ENCODE measurements at places on chromosomes 7 and 10.

DNA sequence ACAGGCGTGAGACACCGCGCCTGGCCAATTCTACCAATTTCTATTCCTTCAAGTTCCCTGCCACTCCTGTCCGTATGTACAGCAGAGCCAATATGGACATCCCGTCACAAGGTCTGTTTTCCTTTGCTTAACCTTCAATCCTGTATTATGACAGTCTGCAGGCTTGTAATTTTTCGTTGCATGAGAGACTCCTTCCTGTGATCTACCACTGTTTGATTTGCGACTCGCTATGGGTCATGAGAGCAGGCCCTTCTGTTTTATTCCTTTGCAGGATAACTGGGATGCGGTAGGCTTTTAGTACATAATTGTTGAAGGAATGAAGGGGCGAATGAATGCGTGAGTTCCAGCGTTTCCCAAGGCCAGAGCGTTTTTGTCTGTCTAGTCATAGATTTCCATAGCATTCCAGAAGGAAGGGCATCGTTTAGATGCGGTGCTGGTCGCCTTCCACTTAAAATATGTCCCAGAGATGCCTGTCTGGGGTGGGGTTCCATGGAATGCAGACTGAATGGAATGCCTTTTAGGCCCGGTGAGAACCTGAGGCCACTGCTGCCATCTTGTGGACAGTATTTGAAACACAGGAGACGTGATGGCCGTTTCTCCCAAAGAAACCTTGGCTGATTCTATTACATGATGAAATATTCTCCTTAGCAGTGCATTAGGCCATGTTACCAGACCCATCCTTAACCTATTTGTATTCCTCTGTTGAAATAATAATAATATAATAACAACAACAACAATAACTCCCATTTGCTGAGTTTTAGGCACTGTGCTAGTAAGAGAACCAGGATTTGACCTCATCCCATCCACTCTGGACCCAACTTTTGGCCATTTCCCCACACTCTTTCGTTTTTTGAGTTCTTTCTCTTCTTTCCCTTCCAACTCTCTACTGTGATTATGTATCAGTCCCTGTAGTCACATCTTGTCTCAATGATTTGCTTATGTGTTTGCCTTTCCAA lies 193.2 kb downstream of the MYOF start:
- DNase-seq, result peak; percentile 74
- no peak overlapping the region for H3K27ac ChIP-seq
- peaks cover 5% of the 10 kb centered on the region for H3K4me1 ChIP-seq
- no peak overlapping the region for H3K4me3 ChIP-seq
- no peaks in the 10 kb centered on the region for H3K36me3 ChIP-seq

- DNase-seq, result no peak
- H3K27ac ChIP-seq, result no peak overlapping the region
- no peaks in the 10 kb centered on the region for H3K36me3 ChIP-seq
- H3K4me3 ChIP-seq, result no peak overlapping the region
- H3K27me3 ChIP-seq, result peaks cover 98% of the 10 kb centered on the region
Observed at GRCh38 chr10:123136221-123136805, 543 bp downstream of the HMX3 start.

DNA sequence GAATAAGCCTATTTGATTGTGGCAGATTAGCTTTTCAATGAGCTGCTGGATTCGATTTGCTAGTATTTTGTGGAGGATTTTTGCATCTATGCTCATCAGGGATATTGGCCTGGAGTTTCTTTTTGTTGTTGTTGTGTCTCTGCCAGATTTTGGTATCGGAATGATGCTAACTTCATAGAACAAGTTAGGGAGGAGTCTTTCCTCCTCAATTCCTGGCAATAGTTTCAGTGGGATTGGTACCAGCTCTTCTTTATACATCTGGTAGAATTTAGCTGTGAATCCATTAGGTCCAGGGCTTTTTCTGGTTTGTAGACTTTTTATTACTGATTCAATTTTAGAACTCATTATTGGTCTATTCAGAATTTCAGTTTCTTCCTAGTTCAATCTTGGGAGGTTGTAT lies 43.4 kb upstream of the KLF14 start:
- no peak for DNase-seq
- H3K27ac ChIP-seq, result no peak overlapping the region
- H3K27me3 ChIP-seq, result no peaks in the 10 kb centered on the region

DNA sequence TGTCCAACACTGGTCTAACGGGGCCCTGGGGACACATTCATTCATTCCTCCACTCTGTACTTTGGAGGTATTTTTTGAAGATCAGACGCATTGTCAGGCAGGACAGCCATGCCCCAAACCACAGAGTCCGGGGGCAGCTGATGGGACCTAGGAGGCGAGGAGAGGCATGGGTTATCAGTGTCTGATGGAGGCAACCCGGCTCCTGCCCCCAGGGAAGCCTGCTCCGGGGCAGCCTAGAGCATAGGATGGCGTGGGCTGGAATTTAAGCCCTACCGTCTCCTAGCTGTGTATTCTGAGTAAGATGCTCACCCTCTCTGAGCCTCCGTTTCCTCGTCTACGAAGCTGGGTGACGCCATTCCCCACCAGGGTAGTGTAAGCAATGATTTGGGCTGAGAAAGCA lies 55.4 kb upstream of the ELN start:
- DNase-seq, result no peak
- no peak overlapping the region for H3K27ac ChIP-seq
- H3K27me3 ChIP-seq, result no peaks in the 10 kb centered on the region
- H3K4me3 ChIP-seq, result no peak overlapping the region

GRCh38 chr10:107856047-107856315 lies 691.5 kb upstream of the SORCS1 start:
- no peaks in the 10 kb centered on the region for H3K27me3 ChIP-seq
- no peak overlapping the region for H3K27ac ChIP-seq
- no peak overlapping the region for H3K4me3 ChIP-seq
- DNase-seq, result no peak

GRCh38 chr10:78510566-78511323 lies 477.1 kb downstream of the RPS24 start:
- H3K27ac ChIP-seq, result peak overlapping the region; percentile 80
- no peaks in the 10 kb centered on the region for H3K27me3 ChIP-seq
- no peaks in the 10 kb centered on the region for H3K36me3 ChIP-seq

DNA sequence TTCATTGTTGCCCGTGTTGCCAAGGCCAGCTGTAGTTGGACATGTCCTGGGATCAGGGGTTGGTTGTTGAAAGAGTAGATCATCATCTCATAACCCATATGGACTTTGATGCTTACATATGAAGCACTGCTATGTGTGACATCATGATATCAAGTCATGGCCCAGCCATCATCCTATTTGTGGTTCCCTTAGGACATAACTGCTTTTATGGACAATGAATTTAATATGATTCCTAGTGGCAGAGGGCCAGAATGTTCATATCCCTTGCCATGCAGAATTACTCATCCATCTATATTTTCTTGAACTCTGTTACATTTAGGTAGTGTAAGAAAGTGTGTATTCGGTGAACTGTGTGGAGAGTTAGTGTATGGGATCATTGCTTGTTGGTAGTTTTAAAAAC lies 343.9 kb upstream of the LRGUK start:
- H3K4me1 ChIP-seq, result no peaks in the 10 kb centered on the region
- no peaks in the 10 kb centered on the region for H3K36me3 ChIP-seq
- no peak for DNase-seq
- no peak overlapping the region for H3K27ac ChIP-seq
- H3K4me3 ChIP-seq, result no peak overlapping the region
- H3K27me3 ChIP-seq, result no peaks in the 10 kb centered on the region

DNA sequence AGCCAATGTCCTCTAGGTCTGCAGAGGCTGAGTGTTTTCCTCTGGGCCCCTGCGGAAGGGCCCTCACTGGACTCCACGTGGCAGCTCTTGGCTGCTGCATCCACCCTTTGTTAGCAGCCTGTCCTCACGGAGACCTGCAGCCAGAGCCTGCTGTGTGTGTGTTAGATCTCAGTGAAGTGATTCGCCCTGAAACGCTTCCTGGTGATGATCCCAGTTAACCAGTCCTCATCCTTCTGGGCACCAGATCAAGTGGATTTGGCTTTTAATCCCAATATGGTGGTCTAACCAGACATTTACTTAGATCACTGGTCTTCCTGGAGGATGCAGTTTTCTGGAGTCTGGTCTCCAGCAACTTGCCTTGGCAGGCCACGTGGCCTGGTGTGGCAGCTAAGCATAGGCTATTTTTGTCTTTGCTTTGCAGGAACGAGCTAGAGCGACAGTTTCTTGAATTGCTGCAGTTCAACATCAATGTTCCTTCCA lies 39.5 kb upstream of the GJD4 start:
- no peaks in the 10 kb centered on the region for H3K4me1 ChIP-seq
- no peak for DNase-seq
- H3K36me3 ChIP-seq, result peaks cover 11% of the 10 kb centered on the region
- no peak overlapping the region for H3K4me3 ChIP-seq

DNA sequence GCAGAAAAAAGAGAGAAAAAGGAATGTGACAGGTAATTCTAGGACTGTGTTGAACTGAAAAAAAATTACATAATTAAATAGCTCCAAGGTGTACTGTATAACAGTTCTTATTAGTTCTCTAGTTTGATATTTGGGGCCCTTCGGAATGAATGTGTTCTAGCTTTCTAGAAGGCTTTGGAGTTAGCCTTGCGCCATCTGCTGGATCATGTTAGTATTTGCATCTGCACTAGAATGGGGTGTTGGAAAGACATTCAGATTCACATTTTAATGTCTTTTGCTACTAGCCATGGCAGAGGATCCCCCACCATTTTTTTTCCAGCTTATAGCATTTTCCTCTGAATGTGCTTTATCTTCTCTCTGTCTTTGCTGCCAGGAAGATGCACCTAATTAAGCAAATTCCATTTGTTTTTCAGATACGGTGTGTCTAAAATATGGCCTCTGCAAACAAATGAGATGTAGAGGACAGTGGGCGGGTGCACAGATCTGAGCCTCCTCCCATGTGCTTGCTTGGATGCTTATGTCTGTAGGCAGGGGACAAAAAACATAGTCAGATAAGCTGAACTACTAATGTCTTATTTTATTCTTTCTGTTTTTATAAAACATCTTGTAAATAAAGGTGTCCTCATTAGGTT lies 238.5 kb downstream of the PHF14 start:
- H3K4me3 ChIP-seq, result no peak overlapping the region
- no peak overlapping the region for H3K27ac ChIP-seq
- peak; percentile 67 for DNase-seq

DNA sequence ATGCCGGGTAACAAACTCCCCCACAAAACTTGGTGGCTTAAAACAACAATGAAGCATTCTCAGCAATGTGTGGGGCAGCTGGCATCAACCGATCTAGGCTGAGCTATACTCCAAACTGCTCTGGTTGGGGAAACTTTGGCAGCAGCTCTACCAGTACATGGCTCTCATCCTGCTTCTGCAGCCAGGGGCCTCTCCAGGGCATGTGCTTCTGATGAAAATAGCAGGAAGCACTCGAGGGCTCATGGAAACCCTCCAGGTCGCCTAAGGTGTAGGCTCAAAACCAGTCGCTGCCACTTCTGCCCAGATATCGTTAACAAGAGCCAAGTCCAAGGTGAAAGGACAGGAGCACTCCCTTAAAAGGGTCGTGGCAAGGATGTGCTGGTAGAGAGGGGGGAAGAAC lies 134.1 kb downstream of the TEX36 start:
- H3K36me3 ChIP-seq, result no peaks in the 10 kb centered on the region
- no peaks in the 10 kb centered on the region for H3K27me3 ChIP-seq
- H3K4me1 ChIP-seq, result no peaks in the 10 kb centered on the region
- no peak overlapping the region for H3K4me3 ChIP-seq
- H3K27ac ChIP-seq, result no peak overlapping the region

- no peaks in the 10 kb centered on the region for H3K27me3 ChIP-seq
- no peaks in the 10 kb centered on the region for H3K4me1 ChIP-seq
- no peaks in the 10 kb centered on the region for H3K36me3 ChIP-seq
Observed at GRCh38 chr10:119466655-119467054, 75.9 kb downstream of the RGS10 start.

DNA sequence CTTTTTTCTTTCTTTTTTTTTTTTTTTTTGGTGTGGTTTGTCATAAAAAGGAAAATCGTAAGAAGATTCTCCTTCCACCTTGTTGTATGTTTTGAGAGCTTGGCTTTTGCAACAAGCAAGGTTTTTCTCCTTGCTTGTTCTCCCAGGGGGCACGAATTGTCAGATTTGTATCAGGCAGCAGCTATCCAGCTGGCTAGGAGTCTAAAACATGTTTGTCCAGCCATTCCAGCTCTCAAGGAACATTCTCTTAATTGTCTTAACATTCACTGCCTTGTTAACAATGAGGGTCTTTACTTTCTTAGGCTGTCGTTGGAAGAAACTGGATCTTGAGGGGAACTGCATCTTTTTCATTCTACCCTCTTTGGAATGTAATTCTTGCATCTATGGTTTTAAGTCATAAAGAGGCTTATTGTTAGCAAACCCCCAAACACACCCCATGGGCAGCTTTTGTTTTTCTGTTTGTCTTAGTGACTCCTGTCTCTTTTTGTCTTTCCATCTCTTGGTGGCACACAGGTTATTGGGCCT lies 14.6 kb downstream of the SHTN1 start:
- H3K27ac ChIP-seq, result no peak overlapping the region
- H3K4me3 ChIP-seq, result no peak overlapping the region
- H3K27me3 ChIP-seq, result no peaks in the 10 kb centered on the region
- H3K36me3 ChIP-seq, result no peaks in the 10 kb centered on the region
- H3K4me1 ChIP-seq, result no peaks in the 10 kb centered on the region
